ENCODE measurements at places on chromosomes 7 and 10. TPM values are rescaled to one million over a fixed set of nuclear protein-coding genes. Genes with fewer than 3 reads are reported as not detected.

DNA sequence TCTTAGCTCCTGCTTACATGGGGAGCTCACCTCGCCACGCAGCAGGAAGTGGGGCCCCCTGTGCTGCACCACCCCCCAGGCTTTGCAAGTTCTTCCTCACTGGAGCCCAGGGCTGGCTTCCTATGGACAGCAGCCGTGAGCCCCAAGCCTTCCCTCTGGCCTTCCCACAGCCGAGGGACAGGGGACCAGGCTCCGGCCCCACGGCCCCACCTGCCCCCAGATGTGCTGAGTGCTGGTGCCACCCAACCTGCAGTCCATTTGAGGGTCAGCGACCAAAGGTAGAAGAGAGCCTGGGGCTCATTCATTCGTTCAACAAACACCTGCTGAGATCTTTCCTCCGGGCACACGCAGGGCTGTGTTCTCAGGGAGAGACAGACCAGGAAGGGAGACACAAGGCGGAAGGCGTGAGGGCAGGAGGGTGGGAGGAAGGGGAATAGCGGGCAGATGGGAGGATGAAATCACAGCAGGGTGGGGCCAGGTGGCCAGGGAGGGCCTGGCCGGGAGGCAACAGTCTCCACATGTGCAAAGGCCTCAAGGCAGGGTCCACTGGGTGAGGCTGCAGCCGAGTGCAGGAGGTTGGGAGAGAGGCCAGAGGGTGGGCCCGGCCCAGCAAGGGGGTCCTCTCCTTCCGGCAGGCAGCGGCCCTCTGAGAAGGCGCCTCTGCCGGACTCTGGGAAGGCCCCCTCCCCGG is 100.1 kb downstream of the FOXL3 start:
- no peaks in the 10 kb centered on the region for H3K27me3 ChIP-seq
- no peak for DNase-seq
- H3K27ac ChIP-seq, result no peak overlapping the region
- H3K4me3 ChIP-seq, result no peak overlapping the region
- H3K36me3 ChIP-seq, result no peaks in the 10 kb centered on the region

DNA sequence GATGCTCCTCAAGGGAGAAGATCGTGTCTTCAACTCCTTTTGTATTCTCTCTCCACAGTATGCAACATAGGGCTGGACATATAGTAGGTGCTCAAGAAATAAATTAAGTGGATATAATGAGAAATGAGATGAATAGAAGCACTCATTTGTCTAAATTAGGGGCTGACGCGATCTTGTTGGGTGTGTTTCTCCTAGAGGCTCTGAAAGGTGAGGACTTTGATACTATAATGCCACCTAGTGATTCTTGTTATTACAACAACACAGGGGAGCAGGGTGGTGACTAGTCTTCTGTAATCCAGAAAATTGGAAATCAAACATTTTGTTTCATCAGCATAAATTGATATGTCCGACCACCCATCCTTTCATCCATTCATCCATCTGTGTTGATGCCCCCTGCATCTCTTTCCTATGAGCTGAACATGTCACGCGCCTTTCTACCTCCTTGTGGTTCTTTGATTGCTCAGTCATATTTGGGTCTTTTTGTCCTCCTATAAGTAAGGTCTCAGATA is 3.5 kb upstream of the CFAP58 start:
- no peaks in the 10 kb centered on the region for H3K27me3 ChIP-seq
- peaks cover 20% of the 10 kb centered on the region for H3K4me1 ChIP-seq

DNA sequence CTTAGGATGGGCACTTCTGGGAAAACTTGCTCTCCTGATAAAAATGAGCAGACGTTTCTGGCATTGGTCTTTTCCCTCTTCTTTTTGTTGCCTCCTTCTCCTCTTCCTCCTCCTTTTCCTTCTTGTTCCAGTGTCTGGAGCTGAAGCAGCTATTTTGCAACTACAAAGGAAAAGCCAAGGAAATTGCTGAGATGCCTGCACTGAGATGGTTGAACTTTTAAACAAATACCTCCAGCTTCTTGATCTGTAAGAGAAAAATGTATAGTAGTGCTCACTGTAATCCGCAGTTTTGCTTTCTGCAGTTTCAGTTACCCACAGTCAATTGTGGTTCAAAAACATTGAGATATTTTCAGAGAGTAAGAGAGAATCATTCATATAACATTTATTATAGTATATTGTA is 7.5 kb upstream of the SND1 start:
- no peaks in the 10 kb centered on the region for H3K36me3 ChIP-seq
- H3K4me1 ChIP-seq, result no peaks in the 10 kb centered on the region
- no peak for DNase-seq
- no peak overlapping the region for H3K27ac ChIP-seq

Gene DLX5
- not detected for total RNA-seq

DNA sequence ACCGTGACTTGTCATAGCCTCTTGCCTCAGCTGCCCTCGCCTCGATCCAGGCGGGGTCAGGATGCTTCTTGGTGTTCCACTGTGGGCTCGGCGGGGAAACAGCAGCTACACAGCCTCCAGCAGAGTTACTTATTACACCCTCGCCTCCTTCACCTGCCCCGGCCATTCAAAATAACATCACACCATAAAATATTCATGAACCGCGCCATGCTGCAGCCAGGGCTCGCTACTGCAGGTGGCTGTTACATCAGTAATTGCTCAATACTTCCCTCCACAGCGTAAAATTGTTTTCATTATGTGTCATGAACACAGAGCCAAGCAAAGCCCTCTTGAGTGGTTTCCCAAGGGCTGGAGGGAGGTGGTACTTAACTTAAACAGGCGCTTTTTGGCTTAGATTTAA is 241.5 kb upstream of the SP8 start:
- DNase-seq, result no peak
- no peak overlapping the region for H3K27ac ChIP-seq
- no peaks in the 10 kb centered on the region for H3K27me3 ChIP-seq
- no peak overlapping the region for H3K4me3 ChIP-seq

GRCh38 chr7:47941136-47941844 is 7.0 kb downstream of the PKD1L1 start:
- H3K27me3 ChIP-seq, result no peaks in the 10 kb centered on the region
- no peaks in the 10 kb centered on the region for H3K36me3 ChIP-seq
- no peak overlapping the region for H3K27ac ChIP-seq

DNA sequence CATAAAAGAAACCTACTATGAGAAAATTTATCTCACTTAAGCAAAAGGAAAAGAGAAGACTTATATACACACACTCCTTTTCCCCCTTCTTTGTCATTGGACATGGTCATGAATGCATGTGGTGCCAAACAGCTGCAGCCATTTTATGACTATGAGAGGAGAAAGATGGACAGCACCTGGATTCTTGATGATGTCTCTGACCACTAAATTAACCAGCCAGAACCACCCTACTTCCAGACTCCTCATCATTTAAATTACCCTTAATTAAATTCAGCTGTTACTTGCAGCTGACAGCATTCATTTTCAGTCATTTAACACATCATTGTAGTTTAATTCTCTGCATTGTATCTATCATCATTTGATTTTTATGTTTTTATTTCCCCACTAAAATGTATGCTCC is 379.0 kb upstream of the HPS1 start:
- DNase-seq, result no peak
- no peak overlapping the region for H3K4me3 ChIP-seq
- no peaks in the 10 kb centered on the region for H3K27me3 ChIP-seq
- no peaks in the 10 kb centered on the region for H3K4me1 ChIP-seq
- H3K36me3 ChIP-seq, result no peaks in the 10 kb centered on the region

GRCh38 chr7:89027781-89028180 is 232.2 kb upstream of the TEX47 start:
- no peak overlapping the region for H3K27ac ChIP-seq
- no peaks in the 10 kb centered on the region for H3K36me3 ChIP-seq

Gene LIPJ
- 0.09 TPM for total RNA-seq

DNA sequence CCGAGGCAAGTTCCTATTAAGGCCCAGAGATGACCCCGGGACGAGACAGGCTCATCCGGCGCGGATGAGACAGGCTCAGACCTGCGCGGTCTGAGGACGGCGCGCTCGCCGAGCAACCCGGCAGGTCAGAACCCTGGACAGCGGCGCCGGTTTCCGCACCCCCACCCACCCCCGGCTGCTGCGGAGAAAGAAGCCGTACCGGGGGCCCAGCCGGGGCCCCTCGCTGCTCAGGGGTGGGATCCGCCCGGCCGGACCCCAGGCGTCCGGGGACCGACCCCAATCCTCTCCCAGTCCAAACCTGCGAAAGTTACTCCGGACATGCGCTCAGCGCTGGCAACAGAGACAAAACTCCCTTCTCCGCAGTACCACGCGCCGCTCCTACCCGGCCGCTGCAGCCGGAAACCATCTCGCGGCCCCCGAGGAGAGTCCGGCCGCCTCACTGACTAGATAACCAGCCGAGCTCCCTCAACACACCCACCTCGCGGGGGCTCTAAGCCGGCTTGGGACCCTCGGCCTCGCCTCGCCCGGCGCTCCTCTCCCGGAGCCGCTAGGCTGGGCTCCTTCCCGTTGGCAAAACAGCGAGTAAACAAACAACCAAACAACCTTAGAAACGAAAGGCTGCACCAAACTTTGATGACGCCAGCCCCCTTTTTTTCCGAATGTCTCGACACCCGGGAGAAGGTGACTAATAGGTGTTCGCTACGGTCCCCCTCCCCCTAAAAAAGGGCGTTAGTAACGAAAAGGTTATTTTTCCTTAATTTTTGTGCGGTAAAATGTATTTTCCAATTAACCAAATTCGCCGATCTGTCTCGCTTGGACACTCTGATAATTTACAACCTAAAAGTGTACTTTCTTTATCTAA is 2.3 kb upstream of the DRGX start:
- H3K4me1 ChIP-seq, result peaks cover 21% of the 10 kb centered on the region
- H3K4me3 ChIP-seq, result no peak overlapping the region
- peak; percentile 46 for DNase-seq
- H3K27ac ChIP-seq, result no peak overlapping the region
- H3K36me3 ChIP-seq, result no peaks in the 10 kb centered on the region
- peaks cover 62% of the 10 kb centered on the region for H3K27me3 ChIP-seq

Gene TRIM74
- 2.7 TPM for total RNA-seq

DNA sequence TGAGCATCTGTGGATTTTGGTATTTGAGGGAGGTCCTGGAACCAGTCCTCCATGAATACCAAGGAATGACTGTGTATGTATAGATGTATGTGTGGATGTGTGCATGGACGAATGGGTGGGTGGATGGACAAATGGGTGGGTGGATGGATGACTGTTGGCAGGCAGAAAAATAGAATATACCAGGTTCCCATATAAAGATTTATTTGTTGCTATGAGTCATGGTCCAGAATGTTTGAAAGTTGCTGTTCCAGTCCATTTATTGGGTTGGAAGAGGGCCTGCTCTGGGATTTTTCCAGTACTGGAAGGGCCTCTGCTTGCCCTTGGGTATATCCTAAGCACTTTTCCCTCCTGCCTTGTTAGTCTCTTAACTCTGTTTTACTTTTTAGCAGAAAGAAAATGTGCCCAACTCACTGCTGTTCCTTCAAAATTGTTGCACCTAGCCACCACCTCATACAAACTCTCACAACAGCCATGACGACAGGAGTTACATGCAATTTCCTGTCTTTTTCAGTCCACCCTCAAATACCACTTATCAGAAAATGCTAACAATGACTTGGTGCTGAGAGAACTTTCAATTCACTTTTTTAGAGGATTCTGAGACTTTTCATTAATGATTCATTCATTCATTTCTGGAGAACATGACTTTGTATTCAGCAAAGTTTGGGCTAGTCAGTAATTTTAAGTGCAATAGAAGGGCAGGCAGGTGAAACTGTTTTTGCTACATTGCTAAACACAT is 108.1 kb downstream of the EEPD1 start:
- H3K36me3 ChIP-seq, result no peaks in the 10 kb centered on the region
- no peaks in the 10 kb centered on the region for H3K27me3 ChIP-seq
- peaks cover 9% of the 10 kb centered on the region for H3K4me1 ChIP-seq
- no peak overlapping the region for H3K4me3 ChIP-seq
- H3K27ac ChIP-seq, result no peak overlapping the region

GRCh38 chr7:139127648-139128047 is 18.1 kb upstream of the ZC3HAV1 start:
- no peak overlapping the region for H3K27ac ChIP-seq
- H3K4me1 ChIP-seq, result no peaks in the 10 kb centered on the region
- H3K36me3 ChIP-seq, result no peaks in the 10 kb centered on the region
- no peak overlapping the region for H3K4me3 ChIP-seq
- no peaks in the 10 kb centered on the region for H3K27me3 ChIP-seq
- DNase-seq, result no peak

Gene CHST3
- total RNA-seq, result not detected

GRCh38 chr7:129123510-129123857 is 21.0 kb upstream of the TSPAN33 start:
- H3K27me3 ChIP-seq, result no peaks in the 10 kb centered on the region
- no peak overlapping the region for H3K27ac ChIP-seq

DNA sequence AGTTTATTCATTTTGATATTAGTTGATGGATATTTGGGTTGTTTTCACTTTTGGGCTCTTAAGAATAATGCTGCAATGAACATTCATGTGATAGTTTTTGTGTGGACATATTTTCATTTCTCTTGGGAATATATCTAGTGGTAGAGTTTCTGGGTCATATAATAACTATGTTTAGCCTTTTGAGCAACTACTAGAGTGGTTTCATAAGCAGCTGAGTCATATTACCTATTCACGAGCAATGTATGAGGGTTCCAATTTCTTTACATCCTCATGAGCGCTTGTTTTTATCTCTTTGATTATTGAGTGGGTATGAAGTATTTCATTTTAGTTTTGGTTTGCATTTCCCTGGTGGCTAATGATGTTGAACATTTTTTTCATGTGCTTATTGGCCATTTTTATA is 182.6 kb downstream of the PON1 start:
- H3K36me3 ChIP-seq, result no peaks in the 10 kb centered on the region
- no peak for DNase-seq
- H3K27ac ChIP-seq, result no peak overlapping the region
- no peaks in the 10 kb centered on the region for H3K4me1 ChIP-seq
- no peaks in the 10 kb centered on the region for H3K27me3 ChIP-seq

Gene NPC1L1
- total RNA-seq, result 0.10 TPM

DNA sequence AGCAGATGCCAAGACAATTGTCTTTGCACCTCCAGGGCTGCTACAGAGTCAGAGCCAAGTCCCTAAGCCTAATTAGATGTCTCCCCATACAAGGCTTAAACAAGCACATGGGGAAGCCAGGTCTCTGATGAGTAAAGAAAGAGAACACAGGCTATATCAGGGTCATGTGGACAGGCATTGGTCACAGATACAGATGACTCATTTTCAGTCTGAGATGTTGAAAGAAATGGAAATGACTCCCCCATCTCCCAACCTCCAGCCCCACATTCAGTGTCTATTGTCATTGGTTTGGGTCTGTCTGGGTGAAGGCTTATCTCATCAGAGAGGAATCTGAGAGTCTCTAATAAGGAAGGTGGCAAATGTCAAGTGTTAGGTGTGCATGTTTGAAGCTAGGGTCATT is 290.1 kb upstream of the KIAA1217 start:
- H3K27ac ChIP-seq, result no peak overlapping the region
- H3K4me3 ChIP-seq, result no peak overlapping the region
- no peaks in the 10 kb centered on the region for H3K4me1 ChIP-seq
- no peak for DNase-seq

- no peak overlapping the region for H3K27ac ChIP-seq
- H3K27me3 ChIP-seq, result no peaks in the 10 kb centered on the region
- H3K4me1 ChIP-seq, result no peaks in the 10 kb centered on the region
- DNase-seq, result no peak
Measured at GRCh38 chr7:47088329-47089067, 493.4 kb downstream of the TNS3 start.

All from T-cell (primary cell).